ENCODE measurements at places on chromosomes 7 and 10. TPM values are rescaled to one million over a fixed set of nuclear protein-coding genes. Genes with fewer than 3 reads are reported as not detected.

EBF3 gene
- not detected for total RNA-seq

CPEB3 gene
- 2.3 TPM for total RNA-seq

CDC14C gene
- total RNA-seq: not detected

CYP2C8 gene
- not detected for total RNA-seq

NKX6-2 gene
- total RNA-seq: not detected

SFRP5 gene
- total RNA-seq: not detected

DOCK1 gene
- not detected for total RNA-seq

RSBN1L gene
- total RNA-seq: 29.2 TPM

MCM10 gene
- total RNA-seq: 30.4 TPM

All from activated naive CD4-positive, alpha-beta T cell treated with anti-CD3 and anti-CD28 coated beads, Interleukin-2, amount 10 ng/mL, durations not matched to agents 5 hours and 36 hours (primary cell).